ENCODE measurements at places on chromosomes 6 and 20.

- no peak for DNase-seq
Observed at GRCh38 chr6:47246551-47246950, 63.2 kb downstream of the TNFRSF21 start.

- DNase-seq: no peak
Observed at GRCh38 chr20:10113746-10114145, 79.0 kb downstream of the ANKEF1 start.

GRCh38 chr6:170135821-170136471 lies 154.9 kb downstream of the DLL1 start:
- DNase-seq: no peak

DNA sequence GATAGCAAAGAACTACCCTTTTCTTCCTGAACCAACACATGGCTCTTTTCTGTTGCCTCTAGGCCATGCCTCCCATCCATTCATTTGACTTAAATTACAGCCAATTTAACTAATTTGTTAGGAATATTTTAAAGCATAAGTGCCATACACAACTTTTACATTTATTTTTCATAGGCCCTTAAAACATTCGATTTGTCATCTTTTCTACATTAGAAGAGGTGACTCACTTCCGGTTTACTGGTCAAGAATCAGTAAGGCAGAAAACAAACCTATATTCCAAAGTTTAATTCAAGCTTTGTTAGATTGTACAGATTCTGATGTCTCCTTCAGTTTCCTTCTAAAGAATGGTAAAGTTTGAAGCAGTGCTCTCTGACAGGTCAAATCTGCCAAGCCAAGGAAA lies 344.3 kb downstream of the SAMD5 start:
- no peak for DNase-seq

DNA sequence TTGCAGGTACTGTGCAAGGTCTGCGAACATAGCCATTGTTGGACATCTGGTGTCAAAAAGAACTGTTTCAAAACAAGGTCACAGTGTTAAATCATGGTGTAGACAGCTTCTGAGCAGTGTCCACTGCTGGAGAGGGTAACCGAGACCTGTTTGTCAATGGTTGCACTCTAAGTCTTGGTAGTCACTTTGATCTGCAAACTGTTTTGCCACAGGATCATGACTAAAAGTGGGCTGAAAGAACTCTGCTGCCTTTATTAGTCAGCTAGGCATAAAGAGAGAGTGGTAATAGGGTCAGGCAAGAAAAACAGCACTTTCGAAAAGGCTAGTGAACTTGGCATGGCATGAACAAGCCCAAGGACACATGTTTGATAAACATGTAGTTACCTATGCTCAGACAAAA lies 552.3 kb upstream of the CITED2 start:
- DNase-seq: no peak

DNA sequence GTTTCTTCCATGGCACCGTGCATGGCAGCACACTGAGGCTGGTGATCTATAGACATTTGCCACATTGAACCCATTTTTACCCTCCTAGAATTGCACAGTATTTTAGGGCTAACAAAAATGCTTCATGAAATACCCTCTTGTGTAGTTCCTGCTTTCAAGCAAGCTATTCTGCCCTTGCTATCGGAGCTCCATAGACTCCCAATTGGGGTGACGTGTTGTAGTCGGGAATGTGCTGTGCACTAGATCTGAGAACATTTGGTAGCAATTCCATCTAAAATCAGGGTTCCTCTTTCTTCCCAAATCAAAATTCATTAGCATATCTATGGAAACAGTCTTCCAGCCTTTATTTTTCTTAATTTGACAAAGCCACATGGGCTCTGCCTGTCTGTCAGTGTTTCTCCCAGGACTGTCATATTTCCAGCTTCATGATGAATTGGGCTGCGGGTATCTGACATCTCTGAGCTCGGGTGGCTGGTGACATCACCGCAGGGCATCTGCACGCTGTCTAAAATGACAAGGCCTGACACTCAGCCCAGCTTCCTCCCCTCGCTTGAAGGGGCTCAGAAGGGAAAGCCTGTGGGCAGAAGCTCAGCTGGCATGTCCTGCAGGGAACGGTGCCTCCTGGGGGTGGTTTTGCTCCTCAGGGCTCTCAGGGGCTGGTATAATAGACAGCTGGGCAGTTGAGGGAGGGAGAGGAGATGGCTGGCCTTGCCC lies 406.4 kb downstream of the QKI start:
- no peak for DNase-seq

GRCh38 chr6:109515781-109516409 lies 32.9 kb upstream of the ZBTB24 start:
- no peak for DNase-seq
